Activated T-helper 2 cell treated with anti-CD3 and anti-CD28 coated beads, Interferon-gamma antibody, Interleukin-2, Interleukin-4, amounts not matched to agents 10 μg/mL and 5 μg/mL and 100 μg/mL, durations not matched to agents 14 hours and 24 hours and 36 hours (primary cell): ENCODE measurements at places on chromosomes 3 and 15. TPM values are rescaled to one million over a fixed set of nuclear protein-coding genes. Genes with fewer than 3 reads are reported as not detected.

- DNase-seq, result no peak
These were observed 151.7 kb upstream of the PTPRG start for GRCh38 chr3:61409638-61410037.

- peak; percentile 45 for DNase-seq
These were observed 32.7 kb downstream of the SMAD3 start for GRCh38 chr15:67097930-67098740.

DNA sequence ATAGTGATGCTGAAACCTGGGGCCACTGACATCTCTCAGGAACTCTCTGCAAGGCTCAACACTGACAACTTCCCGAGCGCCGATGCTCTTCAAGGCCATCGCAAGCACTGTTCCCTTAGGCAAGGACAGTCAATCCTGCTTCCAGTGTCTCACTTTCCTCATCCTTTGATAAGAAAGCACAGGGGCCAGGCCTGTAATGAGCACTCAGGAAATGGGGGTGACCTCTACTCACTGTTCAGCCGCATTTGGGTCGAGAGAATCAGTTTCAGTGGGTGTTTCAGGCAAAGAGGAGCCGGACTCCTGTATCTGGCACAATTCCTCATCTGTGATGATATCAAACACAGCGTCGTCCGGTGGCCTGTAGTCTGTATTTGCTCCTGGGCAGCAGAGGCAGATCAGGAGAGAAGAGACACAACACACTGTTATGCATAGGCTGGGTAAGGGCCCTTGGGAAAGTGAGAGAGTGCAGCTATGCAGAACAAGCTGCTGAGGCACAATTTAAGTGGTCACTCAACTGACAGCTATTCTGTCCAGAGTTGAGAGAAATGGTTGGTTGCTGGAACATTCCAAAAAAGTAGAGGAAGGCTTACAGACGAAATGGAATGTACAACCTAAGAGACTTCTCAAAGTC lies 11.9 kb downstream of the CXCR6 start:
- DNase-seq, result no peak

GRCh38 chr15:100901702-100902435 lies 17.3 kb upstream of the LRRK1 start:
- DNase-seq, result no peak

GRCh38 chr15:73079565-73079964 lies 27.3 kb downstream of the NEO1 start:
- DNase-seq, result no peak

DNA sequence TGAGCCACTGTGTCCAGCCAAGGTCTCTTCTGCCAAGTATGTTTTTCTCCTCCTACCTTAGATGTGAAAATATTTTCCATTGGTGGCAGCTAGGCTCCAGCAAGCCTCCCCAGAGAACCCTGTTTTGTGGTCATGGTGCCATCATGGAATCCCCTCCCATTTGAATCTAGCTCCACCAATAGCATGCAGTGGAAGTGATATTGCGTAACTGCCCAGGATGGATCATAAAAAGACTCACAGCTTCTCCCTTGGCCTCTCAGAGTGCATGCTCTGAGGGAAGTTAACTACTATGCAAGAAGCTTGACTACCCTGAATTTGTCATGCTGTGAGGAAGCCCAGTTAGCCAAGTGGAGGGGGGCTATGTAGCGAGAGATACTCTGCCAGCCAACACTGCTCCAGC lies 27.5 kb downstream of the CRYGS start:
- no peak for DNase-seq

- no peak for DNase-seq
These were observed 67.9 kb upstream of the GUCA1C start for GRCh38 chr3:109021556-109021955.

DNA sequence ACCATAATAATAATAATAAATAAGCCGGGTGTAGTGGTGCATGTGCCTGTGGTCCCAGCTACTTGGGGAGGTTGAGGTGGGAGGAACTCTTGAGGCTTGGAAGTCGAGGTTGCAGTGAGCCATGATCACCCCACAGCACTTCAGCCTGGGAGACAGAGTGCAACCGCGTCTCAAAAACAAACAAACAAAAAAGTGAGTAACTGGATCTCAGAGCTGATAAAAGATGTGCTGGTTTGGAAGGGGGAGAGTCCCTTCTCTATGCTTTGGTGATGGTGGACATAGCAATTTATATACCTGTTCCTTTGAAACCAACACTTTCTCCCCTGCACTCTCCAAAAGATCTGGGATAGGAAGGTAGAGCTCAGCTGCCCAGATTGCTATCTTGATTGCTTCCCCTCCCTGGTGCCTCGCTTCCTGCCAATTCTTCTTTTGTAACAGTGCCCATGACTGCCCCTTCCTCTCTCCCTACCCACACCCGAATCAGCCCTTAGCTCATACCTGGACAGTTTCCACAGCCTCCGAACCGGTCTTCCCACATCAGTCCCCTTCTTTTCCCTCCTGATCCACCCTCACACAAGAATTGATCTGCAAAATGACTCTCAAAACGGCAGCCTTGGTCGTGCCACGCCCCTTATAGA lies 55.1 kb upstream of the UBE2E1 start:
- DNase-seq, result no peak

GRCh38 chr3:147393261-147393942 lies 12.9 kb downstream of the ZIC4 start:
- no peak for DNase-seq

Gene DALRD3
- 30.4 and 30.5 TPM in 2 replicates for total RNA-seq

Gene ARNT2
- 0.28 TPM in 1 of 2 replicates, not detected in the other for total RNA-seq

Gene PLA2G4B
- 8.0 and 10.5 TPM in 2 replicates for total RNA-seq

Gene TTC21A
- 0.55 TPM in 2 replicates for total RNA-seq

Gene LSAMP
- not detected in 2 replicates for total RNA-seq
